Stimulated activated naive CD4-positive, alpha-beta T cell treated with Interleukin-2 at 50 U/mL for 16 hours (primary cell): ENCODE measurements at places on chromosomes 5 and 9.

- DNase-seq = no peak
Observed at GRCh38 chr9:136015656-136016571, 54.7 kb upstream of the UBAC1 start.

DNA sequence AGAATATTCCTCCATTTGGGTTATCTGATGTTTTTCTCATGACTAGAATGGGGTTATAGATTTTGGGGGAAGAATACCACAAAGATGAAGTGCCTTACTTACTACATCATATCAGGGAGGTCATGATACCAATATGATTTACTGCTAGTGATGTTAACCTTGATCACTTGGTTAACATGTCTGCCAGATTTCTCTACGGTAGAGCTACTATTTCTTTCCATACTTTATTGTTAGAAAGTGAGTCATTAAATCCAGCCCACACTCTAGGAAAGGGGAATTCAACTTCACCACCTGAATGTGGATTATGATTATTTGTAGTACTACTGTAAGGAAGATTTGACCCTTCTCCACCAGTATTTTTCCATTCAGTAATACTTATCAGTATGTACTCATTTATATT is 64.7 kb downstream of the UBE2R2 start:
- no peak for DNase-seq

DNA sequence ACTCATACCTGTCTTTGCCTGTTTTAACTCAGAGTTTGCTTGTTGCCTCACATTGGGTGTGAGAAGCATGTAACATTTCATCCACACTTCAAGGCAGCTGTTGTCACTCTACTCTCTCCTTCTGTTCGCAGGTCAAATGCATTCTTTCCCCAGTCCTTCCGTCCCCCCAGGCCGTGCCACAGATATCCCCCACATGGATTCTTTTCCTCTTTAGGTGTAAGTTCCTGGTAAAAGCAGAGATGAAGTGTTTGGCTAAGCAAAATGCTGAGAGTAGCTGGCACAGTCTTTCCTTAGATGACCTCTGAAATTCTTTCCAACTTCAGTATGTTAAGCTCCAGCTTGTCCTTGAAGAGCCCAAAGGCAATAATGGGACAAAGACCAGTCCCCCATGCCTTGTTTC is 328.2 kb downstream of the SLIT3 start:
- no peak for DNase-seq

GRCh38 chr5:132220491-132220890 is 7.2 kb downstream of the P4HA2 start:
- no peak for DNase-seq

DNA sequence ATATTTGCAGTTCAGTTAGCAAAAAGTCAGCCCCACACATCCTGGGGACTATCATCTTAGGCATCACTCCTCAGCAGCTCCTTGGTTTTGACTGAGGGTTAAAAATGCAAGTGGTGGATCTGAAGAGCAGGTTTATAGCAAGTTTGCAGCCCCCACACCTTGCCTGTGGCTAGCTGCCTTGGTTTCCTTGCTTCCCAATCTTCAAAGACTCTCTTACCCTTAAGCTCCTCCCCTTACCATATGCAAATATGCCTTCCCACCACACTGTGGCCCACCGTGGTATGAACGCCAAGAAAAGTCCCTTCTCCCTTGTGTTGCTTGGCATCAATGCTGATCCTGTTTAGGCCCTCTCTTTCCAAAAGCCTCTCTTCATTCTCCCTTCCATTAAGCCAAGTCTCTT is 45.0 kb upstream of the AGXT2 start:
- no peak for DNase-seq

DNA sequence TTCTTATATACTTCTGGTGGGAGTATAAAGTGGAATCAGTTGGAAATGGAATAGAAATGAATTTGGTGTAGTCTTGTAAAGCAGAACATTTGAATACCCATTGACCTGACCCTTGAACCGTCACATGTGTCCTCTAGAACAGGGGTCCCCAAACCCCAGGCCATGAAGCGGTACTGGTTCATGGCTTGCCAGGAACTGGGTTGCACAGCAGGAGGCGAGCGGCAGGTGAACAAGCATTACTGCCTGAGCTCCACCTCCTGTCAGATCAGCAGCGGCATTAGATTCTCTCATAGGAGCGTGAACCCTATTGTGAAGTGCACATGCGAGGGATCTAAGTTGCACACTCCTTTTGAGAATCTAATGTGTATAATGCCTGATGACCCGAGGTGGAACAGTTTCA is 80.0 kb downstream of the RANBP17 start:
- no peak for DNase-seq

DNA sequence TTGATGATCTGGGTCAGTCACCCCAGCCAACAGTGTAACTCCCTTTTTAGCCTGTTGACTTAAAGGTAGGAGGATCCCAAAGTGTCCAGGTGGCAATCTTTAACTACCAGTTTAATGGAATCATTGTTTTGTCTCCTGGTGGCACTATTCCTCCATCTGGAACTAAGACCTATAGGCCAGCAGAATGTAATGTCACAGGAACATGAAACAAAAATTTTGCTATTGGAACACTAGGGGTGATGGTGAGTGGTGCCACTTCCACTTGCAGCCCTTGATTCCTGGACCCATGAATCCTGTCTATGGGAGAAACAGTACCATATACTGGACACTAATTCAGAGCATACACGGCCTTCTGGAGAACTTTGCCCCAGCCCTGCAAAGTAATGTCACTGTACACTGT is 219.5 kb upstream of the RASA1 start:
- no peak for DNase-seq

DNA sequence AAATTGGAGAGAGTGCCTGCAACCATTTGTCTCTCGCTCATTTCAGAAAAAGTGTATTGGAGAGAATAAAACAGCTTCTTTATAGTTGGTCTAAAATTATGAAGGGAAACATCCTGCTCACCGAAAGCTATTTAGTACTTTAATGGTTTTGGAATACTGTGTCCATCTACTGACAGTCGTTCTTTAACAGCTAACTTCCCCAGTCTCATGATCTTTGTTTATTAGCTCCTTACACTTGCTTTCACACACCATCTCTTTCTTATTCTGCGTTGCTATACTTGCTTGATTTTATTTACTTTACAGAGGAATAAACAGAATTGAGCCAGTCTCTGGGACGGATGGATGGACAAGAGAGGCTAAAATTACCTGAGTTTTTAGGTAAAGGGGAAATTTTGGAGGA is 229.3 kb downstream of the CCDC171 start:
- DNase-seq = no peak

GRCh38 chr5:167798448-167798847 is 493.0 kb upstream of the WWC1 start:
- DNase-seq = no peak

- no peak for DNase-seq
Observed at GRCh38 chr5:178293400-178293799, 60.8 kb upstream of the PHYKPL start.

GRCh38 chr9:37309136-37309535 is 113.4 kb upstream of the GRHPR start:
- no peak for DNase-seq

- DNase-seq = peak; percentile 66
Observed at GRCh38 chr5:172274951-172275753, 8.4 kb downstream of the UBTD2 start.

GRCh38 chr9:108743901-108744371 is 111.8 kb downstream of the ACTL7B start:
- no peak for DNase-seq

GRCh38 chr9:14322211-14323082 is 8.5 kb upstream of the NFIB start:
- DNase-seq = peak; percentile 78

- no peak for DNase-seq
Observed at GRCh38 chr9:122827761-122828093, 661 bp downstream of the PDCL start.

DNA sequence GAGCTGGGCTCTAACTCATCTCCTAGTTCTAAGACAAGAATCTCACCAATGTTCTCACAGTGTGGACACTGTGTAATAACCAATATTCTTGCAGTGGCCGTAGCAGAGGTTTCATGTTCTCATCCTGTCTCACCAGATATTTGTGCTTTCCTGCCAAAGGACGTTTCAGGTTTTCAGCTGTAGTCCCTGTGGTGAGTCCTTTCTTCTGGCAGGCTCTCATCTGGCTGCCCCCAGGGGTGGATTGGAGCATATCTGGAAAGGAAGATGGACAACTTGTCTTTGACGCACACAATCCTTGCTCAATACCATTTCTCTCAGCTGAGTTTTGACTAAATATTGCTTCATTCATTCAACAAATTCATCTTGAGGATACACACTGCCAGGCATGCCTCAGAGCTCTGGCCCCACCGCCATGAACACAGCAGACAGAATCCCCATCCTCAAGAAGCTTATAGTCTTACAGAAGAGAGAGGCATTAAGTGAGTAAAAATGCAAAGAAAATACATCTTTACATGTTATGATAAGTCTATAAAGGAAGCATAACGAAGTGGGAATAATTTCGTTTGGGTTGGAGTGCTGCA is 33.8 kb upstream of the NEURL1B start:
- no peak for DNase-seq

DNA sequence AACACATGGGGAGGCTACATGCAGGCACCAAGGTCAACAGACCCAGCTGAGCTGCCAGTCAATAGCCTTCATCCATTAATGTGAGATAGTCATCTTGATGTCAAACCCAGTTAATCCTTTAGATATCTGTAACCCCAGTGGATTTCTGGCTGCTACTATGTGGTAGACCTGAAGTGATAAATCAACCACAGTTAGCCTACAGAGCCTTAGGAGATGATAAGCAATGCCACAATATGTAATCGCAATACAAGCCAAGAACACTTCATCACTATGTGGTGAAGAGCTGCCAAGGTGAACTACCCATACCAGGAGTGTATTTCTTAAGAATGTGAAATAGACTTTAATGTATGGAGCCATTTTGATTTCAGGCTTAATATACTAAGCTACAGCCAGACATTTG is 1175.5 kb downstream of the DTWD2 start:
- DNase-seq = no peak

DNA sequence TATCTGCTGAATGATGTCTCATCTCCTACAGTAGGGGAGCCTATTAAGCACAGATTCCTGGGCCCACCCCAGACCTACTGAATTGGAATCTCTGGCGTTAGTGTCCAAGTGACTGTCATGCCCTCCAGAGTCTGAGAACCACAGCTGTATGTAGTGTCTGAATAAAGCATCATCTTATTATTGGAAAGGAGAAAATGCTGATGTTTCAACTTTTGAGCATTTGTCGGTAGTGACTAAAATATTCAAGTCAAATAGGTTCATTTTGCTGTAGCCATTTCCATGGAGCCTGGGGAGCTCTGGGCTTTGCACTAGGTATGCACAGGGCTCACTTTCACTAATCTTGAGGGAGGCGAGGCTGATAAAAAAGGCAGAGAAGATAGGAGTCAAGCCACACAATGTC is 4.8 kb upstream of the PPARGC1B start:
- no peak for DNase-seq

DNA sequence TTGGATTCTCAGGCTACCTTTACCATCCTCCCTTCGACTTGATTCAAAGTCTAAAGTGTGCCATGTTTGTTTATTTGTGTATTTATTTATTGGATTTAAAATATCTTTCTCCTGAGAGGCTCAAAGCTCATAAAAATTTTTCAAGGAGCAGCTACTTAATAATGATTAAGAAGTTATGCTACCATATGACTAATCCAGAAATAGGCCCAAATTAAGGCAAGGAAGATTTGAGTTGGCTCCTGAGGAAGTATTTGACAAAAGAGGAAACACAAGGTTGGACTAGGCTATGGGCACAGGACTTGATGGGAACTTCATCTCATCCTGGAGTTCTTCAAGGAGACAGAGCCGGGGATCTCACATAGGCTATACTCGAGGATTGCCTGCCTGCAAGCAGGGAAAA is 22.4 kb upstream of the PPP2CA start:
- no peak for DNase-seq

DNA sequence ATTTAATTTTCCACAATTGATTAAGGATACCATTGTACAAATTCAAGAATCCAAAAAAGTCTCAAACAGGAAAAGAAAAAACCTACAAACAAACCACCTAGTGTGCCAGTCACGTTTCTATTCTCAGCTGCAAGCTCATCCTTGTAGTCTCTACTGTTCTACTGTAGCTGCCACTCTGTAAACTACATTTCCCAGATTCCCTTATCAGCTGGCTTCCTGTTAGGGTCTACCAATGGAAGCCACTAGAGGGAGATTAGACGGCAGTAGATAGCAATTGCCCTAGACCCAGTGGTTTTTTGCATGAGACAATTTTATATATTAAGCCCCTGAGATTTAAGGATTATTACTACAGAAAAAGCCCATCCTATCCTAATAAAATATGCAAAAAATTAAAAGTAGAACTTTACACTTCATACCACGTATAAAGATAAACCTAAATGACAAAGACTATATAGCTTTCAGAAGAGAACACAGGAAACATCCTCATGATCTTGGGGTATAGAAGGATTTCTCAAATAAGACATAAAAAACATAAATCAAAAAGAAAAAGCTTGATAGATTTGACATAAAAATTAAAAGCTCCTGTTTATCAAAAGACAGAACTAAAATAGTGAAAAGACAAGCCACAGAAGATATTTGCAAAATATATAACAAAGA is 37.4 kb downstream of the P4HA2 start:
- no peak for DNase-seq

GRCh38 chr5:103271570-103272289 is 13.2 kb downstream of the MACIR start:
- no peak for DNase-seq

GRCh38 chr9:33164138-33164809 is 2.9 kb downstream of the B4GALT1 start:
- DNase-seq = no peak

- no peak for DNase-seq
Observed at GRCh38 chr5:55159763-55160492, at the start of gene GPX8. Gene GPX8, plus strand, starts transcription at chr5:55160171. Its CDS starts 22 bp downstream, at chr5:55160193.

GRCh38 chr9:136028760-136029470 is 66.2 kb downstream of the NACC2 start:
- no peak for DNase-seq

DNA sequence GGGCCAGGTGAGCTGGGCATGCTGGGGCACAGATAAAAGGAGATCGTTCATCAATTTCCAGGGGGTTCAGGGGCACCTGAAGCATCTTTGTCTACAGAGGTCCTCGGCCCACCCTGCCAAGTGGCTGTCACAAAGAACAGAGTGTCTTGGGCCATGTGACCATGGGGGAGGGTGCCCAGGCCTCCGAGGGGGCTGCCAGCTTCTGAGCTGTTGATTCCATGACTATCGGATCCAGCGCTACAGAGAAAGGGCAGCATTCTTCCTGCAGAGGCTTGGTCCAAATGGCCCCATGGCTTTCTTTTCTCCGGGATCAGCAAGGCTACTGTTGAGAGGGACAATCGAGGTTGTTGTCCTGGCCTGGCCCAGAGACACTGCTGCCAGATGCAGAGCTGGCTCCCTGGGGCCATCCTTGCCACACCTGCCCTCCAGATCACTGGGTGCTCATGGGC is 289.2 kb downstream of the ZSWIM6 start:
- DNase-seq = no peak

DNA sequence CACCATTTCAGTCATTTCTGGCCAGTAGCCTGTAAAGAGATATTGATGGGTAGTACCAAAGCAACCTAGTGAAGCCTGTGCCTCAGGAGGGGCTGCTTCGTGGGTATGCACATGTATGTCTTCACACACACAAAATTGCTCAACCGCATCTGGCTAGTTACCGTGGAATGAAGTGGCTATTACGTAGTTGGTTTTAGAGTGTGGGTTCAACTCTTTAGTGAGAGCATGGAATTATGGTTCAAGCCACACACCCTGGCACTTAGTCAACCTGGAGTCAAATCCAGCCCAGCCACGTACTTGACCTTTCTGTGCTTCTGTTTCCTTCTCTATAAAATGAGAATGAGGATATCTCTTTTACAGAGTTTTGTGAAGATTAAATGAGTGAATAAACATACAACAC is 174.9 kb downstream of the TTC39B start:
- no peak for DNase-seq
